Lower leg skin (tissue), 4 donors: ENCODE measurements at places on chromosomes 5 and 9.
A peak's percentile ranks its signal among the peaks of the same experiment; 100 is the strongest.

DNA sequence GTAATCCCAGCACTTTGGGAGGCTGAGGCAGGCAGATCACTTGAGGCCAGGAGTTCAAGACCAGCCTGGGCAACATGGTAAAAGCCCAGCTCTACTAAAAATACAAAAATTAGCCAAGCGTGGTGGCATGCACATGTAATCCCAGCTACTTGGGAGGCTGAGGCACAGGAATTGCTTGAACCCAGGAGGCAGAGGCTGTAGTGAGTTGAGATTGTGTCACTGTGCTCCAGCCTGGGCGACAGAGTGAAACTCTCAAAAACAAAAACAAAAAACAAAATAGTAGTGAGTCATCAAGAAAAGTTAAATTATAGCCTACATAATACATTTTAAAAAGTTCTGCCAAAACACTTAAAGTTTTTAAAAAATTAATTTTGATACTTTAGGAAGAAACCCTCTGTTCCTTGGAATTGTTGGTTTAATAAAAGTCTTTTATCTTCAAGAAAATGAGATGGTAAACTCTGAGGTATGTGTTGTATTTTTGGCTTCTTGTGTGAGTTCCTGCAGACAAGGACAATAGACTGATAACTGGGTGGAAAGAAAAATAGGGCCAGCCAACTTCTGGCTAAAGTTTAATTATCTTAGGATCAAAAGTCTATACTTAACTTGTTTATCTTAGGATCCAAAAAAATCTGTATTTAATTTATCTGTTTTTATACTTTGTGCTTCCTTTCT, 9.3 kb downstream of the RUSC2 start:
- DNase-seq, result no peak

DNA sequence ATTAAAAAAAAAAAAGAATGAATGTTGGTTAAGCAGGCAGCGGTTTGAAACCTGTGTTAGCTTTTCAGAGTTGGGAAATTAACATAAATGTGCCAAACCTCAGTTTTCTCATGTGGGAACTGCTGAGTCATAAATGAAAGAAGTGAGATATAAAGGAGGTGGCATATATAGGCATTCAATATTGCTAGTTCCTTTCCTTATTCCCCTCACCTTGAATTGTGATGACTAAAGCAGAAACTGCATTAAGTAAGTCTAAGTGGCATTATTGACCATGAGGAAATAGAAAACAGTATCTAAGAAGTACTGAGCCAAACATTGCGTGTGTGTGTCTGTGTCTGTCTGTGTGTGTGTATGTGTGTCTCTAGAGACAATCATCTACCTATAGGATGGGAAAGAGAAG, 691.2 kb downstream of the TLR4 start:
- no peak for DNase-seq

DNA sequence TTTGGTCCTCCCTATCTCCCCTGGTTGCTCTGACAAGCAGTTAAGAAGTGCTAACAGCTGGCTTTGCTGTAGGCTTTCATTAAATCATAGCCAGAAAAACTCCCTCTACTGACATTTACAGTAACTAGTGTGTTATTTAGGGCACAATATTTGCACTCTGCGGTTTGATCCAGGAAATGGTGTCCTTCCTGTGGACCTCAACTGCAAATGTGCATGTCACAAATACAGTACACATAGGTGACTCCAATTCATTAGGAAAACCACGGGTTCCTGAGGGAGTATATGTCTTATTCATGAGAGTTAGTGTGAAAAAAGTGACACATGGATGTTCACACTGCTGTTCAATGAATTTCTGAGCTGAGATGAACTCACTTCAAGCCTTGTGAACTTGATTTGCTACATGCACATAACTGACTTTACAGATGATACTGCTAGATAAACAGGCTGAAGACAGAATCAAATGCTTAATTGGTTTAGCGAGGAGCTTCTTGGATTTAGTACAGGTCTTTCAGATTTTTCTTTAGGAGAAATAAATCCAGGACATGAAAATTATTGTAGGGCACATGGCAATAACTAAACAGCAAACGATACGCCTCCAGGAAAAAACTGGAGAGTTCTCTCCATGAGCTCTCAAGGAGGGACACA, 281.5 kb downstream of the EFNA5 start:
- DNase-seq, result no peak

DNA sequence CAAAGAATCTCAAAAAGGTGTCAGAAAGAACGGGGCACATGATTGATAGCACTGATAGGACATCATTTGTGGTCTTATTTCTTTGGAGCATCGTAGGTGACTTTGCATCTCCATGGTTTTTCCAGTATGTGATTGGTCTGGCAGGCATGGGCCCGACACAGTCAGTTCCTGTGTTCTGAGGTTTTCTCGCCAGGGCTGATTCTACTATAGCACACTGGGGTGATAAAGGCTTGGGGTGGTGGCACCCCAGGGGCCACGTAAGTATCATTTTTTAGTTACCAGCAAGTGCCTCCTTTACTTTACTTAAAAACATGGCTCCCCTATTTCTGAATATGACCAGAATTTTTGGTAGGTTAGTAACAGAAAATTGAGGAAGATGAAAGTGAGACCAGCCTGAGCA, 202.7 kb downstream of the RFK start:
- DNase-seq, result no peak

- DNase-seq, result no peak
Observed at GRCh38 chr5:139151902-139152301, 46.3 kb downstream of the SIL1 start.

DNA sequence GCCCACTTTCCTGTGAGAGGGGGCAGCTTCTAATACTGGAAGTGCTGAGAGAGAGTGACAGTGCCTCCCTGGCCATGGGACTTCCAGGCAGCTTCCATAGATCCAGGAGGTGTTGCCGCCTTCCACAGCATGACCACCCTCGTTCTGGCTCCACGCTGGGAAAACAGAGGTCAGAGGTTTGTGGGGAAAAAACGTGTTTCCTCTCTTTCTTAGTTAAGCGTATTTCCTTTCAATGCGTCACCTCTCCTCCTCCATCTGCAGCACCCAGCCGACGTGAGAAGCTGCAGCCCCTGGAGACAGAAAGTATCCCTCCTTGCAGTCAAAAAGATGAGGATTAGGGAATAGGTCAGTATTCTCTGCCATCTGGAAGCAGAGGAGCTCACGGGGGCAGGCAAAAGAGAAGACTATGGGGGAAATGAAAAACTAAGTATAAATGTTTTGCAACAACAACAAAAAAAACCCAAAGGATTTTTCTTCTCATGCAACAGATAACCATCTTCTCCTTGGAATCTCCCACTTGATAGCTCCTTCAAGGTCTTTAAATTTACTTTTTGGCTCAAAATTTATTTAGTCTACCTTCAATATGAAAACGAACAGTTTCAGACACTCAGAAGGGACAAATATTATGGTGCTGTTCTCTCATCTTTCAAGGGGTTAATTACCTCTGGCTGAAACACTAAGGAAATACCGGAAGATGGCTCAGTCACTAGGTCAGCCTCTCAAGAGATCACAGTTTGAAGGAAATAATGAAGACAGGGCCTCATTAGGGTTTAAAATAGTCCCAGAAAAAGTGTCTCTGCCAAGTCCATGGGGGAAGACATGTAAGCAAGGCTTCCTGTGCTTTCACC, 38.0 kb downstream of the MTMR12 start:
- no peak for DNase-seq

- DNase-seq, result no peak
Observed at GRCh38 chr5:158538506-158539074, 561.1 kb downstream of the EBF1 start.

DNA sequence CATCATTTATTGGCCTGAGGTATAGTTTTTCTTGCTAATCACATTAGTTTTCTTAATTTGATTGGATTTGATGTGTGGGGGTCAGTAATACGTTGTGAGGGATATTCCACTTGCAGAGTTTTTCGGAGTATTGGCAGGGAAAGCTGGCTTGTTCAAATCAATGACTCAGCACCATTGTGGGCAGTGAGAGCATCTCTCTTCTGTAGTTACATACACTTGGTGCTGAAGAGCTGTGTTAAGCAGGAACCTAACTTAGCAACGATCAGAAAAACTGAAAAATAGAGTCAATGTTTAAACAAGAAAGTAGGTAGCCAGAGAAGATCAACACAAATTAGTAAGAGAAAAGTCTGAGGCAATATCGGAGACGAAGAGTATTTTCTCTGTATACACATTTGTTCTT, 344.6 kb upstream of the EDIL3 start:
- DNase-seq, result no peak

GRCh38 chr9:120698766-120699165, 15.5 kb downstream of the MEGF9 start:
- no peak for DNase-seq

DNA sequence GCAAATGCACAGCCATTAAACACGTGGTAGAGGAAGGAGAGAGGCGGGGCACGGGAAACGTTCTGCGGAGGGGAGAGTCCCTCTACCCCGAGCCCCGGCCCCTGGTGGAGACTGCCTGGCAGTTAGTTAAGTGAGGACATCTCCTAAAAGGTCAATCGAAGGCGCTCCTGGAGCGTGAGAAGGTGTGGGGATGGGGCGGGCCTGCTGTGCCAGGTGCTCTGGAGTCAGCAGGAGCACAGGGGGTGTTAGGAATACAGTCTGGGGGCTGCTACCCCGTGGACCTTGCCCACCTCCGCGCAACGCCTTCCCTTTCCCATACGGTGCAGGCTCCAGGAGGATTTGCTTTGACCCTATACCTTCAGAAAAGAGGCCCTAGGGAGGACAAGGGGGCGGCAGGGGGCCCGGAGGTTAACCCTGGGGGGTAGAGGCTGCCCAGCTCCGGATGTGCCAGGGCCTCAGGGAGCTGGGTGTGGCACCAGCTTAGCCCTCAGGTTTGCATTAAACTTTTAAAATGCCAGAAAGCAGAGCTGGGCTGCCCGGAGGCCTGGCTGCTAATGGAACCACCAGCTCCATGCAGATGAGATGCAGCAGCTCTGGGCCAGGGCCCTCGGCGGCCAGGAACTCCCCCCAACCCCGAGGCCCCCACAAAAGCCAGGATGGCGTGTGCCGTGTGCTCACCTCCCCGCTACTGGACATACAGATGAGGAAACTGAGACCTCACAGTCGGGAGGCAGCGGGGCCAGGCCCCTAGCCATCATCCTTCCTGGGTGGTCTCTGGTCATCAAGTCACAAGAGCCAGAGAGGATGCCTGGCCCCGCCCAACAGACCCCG, 39.2 kb downstream of the NACC2 start:
- peak; percentile 73 for DNase-seq

GRCh38 chr9:4095484-4095883, 204.4 kb downstream of the GLIS3 start:
- DNase-seq, result no peak

DNA sequence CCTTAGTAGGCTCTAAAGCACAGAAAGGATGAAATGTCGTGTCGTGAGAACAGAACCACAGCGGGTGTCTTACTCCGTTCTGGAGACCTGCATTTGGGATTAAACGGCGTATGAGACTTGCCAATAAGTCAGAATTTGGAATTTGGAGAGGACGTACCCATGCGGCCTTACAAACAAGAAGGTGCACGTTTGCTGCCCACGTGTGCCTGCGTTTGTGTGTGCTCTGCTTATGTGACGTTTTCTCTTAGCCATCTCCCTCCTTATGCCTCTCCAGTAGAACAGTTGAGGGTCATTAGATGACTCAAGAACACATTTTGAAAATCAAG, 171.6 kb upstream of the OTULINL start:
- no peak for DNase-seq

DNA sequence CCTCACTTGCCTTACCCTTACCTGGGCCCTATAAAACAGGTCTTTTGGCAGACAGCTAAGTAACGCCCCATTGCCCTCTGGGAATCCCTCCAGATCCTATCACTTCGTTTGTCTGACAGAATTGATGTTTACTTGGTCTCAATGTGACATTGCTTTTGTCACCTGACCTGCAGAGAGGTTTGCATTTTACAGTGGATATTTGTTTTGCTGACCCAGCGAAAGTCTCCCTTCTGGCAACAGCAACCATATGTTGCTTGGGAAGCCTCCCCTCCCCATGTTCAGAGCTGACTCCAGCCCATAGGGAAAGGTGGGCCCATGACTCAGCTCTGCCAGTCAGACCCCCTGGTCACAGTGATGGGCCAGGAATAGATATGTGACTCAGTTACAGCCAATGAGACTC, 54.0 kb upstream of the LARP1 start:
- DNase-seq, result no peak

DNA sequence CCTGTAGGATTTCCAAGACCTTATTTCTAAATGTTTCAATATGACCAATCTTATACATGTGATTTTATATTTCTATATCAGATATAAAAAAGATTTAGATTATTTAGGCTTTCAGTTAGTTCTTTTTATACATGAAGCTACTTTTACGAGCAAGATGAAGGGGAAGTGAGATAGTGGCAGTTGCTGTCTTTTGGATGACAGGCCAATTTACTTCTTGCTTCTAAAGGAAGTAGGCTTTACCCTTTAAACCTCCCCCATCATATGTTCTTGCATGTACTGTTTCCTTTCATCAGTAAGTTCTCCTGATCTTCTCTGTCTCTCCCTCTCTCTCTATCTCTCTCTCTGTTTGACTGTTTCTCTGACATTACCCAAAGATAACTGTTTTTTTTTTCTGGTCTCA, 4.0 kb upstream of the TYRP1 start:
- no peak for DNase-seq

DNA sequence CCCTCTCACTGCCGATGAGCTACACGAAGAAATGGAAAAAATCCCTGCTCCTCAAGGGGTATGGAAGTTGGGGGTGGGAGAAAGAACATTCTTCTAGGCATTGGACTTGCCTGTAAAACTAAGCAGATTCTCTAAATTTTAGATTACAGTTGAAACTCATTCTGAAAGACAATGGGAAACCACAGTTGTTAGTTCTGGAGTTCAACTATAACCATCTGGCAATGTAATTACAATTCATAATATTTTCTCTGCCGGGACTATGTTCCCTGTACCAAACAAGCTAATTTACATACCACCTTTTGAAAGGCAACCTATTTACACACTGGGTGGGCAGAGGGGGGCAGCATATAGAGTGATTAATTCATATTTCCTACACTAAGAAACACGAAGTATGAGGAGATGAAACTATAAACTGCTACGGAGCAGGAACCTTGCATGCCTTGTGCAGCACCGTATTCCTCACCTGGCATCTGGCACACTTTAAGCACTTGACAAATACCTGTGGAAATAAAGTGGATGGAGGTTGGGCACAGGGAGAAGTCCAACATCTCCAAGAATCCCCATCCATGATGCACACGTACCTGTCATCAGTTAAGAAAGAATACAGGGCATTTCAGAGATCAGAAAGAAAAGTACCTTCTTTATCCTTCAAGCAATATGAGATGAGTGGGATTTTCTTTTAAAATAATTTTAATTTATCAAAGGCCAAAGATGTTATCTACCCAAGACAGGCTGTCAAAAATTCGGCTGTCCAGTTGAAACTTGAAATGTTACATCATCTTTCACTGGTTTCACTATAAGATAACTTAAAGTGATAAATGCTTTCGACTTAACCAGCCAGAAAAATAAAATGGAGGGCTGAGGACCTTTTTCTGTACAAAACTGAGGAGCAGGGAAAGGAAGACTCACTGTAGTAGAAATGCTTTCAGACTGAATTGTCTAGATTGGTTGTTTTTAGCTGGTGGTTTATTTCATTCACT, 54.2 kb downstream of the SSBP2 start:
- no peak for DNase-seq

- peak; percentile 31 for DNase-seq
Observed at GRCh38 chr5:2684606-2685005, 66.9 kb downstream of the IRX2 start.
